ENCODE measurements at places on chromosomes 4 and X. TPM values are rescaled to one million over a fixed set of nuclear protein-coding genes. Genes with fewer than 3 reads are reported as not detected.

GRCh38 chrX:71660562-71661416 lies 6.6 kb upstream of the LOC101059915 start:
- no peak overlapping the region for H3K4me3 ChIP-seq
- H3K4me1 ChIP-seq = no peaks in the 10 kb centered on the region
- H3K27me3 ChIP-seq = no peaks in the 10 kb centered on the region
- H3K36me3 ChIP-seq = no peaks in the 10 kb centered on the region

- H3K4me3 ChIP-seq = peak overlapping the region; percentile 53
- H3K4me1 ChIP-seq = no peaks in the 10 kb centered on the region
- H3K27me3 ChIP-seq = no peaks in the 10 kb centered on the region
- DNase-seq = peak; percentile 78
These were observed 10.5 kb upstream of the ZCCHC13 start for GRCh38 chrX:74293343-74293946.

DNA sequence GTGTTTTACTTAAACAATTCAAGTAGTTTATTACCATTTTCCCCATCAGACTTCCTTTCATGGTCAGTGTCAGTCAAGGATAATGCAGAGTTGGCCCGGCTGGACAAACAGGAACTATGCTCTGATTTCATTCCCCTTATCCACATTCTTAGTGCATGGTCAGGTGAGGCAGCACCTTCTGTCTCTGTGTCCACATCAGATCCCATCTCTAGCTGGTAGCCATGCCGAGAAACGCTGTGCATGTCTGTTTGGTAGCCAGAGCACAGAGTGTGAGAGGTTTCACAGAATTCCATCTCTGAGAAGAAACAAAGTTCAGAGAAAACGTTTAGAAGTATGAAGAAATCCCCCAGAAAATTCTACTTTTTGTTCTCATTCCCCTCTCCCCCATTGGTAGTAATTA lies 423.7 kb upstream of the TEX13C start:
- no peaks in the 10 kb centered on the region for H3K27me3 ChIP-seq
- no peak for DNase-seq
- no peaks in the 10 kb centered on the region for H3K36me3 ChIP-seq
- H3K27ac ChIP-seq = no peak overlapping the region
- no peak overlapping the region for H3K4me3 ChIP-seq
- no peaks in the 10 kb centered on the region for H3K4me1 ChIP-seq

The EVC2 gene
- 15.4 TPM for total RNA-seq

GRCh38 chrX:151099001-151099400 lies 77.4 kb upstream of the GPR50 start:
- no peaks in the 10 kb centered on the region for H3K36me3 ChIP-seq
- no peak for DNase-seq
- H3K4me1 ChIP-seq = no peaks in the 10 kb centered on the region
- no peak overlapping the region for H3K27ac ChIP-seq

DNA sequence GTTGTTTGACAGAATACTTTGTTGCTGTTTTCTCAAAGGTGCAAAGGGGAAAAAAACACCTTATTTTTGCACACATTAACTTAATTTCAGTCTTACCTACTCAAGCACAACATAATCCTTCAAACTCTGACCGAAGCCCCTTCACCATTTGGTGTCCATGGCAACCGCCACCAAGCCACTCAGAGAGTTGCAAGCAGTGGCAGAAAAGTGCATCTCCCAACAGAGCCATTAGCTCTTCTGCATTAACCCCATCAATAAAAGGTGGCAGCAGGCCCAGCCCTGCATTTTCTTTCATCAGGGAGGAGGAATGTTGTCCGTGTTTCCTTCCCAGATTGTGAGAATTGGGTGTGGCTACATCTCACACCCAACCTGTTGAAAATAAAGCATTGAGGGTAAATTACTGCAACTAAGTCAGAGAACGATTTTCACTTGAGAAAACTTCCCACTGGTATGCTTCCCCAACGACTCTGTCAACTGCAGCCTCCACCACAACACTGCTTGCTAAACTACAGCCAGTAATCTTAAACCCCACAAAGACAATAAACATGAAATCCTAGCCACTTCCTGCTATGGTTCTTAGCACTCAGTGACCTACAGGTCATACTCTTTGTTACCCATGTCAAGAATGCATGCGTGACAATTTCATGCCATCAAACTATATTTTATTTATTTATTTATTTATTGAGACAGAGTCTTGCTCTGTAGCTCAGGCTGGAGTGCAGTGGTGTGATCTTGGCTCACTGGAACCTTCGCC lies 154.0 kb downstream of the GRIA3 start:
- no peak overlapping the region for H3K4me3 ChIP-seq
- no peaks in the 10 kb centered on the region for H3K4me1 ChIP-seq
- no peaks in the 10 kb centered on the region for H3K27me3 ChIP-seq
- no peak overlapping the region for H3K27ac ChIP-seq

The PAGE5 gene
- not detected for total RNA-seq

The TBC1D8B gene
- 9.3 TPM for total RNA-seq

GRCh38 chrX:12610079-12610478 lies 181.1 kb upstream of the PRPS2 start:
- no peak for DNase-seq
- no peaks in the 10 kb centered on the region for H3K4me1 ChIP-seq
- H3K27ac ChIP-seq = no peak overlapping the region
- no peaks in the 10 kb centered on the region for H3K36me3 ChIP-seq
- H3K27me3 ChIP-seq = no peaks in the 10 kb centered on the region
- H3K4me3 ChIP-seq = no peak overlapping the region

The REPS2 gene
- 68.4 TPM for total RNA-seq

- H3K4me1 ChIP-seq = no peaks in the 10 kb centered on the region
- no peak overlapping the region for H3K27ac ChIP-seq
- H3K36me3 ChIP-seq = no peaks in the 10 kb centered on the region
- H3K27me3 ChIP-seq = no peaks in the 10 kb centered on the region
These were observed 63.5 kb upstream of the WDR17 start for GRCh38 chr4:176002007-176002613.

The TMEM271 gene
- not detected for total RNA-seq

DNA sequence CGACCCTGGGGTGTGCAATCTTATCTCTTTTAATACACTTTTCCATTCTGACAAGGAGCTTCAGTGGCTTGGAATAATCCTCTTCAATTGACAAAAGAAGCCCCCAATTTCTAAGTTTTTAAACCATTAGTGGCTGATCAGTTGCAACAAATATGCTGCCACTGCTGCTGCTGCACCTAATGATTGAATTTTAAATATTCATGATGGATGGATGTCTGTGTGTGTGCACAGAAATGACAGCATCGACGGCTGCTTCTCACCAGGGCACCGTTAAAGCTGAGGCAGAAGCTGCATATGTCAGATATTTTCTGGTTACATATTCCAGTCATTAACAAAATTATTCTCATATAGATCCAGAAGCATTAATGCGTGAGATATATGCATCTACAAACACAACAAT lies 182.4 kb downstream of the MGST2 start:
- no peak overlapping the region for H3K27ac ChIP-seq
- H3K36me3 ChIP-seq = no peaks in the 10 kb centered on the region
- no peak overlapping the region for H3K4me3 ChIP-seq
- H3K27me3 ChIP-seq = no peaks in the 10 kb centered on the region
- H3K4me1 ChIP-seq = no peaks in the 10 kb centered on the region

The CACNA1F gene
- not detected for total RNA-seq

The FGD1 gene
- total RNA-seq = 10.9 TPM

The SPANXN3 gene
- total RNA-seq = not detected

GRCh38 chr4:8079031-8079885 lies 79.4 kb downstream of the ABLIM2 start:
- no peak overlapping the region for H3K4me3 ChIP-seq
- no peaks in the 10 kb centered on the region for H3K36me3 ChIP-seq
- H3K27ac ChIP-seq = no peak overlapping the region
- no peaks in the 10 kb centered on the region for H3K4me1 ChIP-seq
- H3K27me3 ChIP-seq = no peaks in the 10 kb centered on the region
- no peak for DNase-seq

DNA sequence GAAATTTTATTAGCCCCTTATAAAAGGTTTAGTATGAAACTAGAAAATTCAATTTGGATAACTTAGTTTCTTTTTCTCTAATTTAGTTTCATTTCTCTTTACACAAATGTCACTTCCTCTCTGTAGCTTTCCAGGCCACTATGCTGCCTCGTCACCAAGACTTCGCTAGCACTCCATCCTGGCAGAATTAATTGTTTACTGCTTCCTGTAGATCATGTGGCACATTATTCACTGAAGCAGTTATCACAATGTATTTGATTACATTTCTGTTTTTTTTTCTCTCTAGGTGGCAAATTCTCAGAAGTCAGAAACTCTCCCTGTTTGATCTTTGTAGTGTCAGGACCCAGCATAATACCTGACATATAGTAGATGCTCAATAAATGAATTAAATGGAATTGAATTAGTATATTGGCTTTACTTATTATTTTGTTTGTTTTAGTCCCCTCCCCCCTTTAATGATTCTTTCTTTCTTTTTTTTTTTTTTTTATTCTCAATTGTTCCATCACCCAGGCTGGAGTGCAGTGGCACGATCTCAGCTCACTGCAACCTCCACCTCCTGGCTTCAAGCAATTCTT lies 9.3 kb upstream of the SAT1 start:
- DNase-seq = no peak
- H3K27me3 ChIP-seq = no peaks in the 10 kb centered on the region
- H3K4me3 ChIP-seq = no peak overlapping the region
- no peak overlapping the region for H3K27ac ChIP-seq
- no peaks in the 10 kb centered on the region for H3K36me3 ChIP-seq
- no peaks in the 10 kb centered on the region for H3K4me1 ChIP-seq

DNA sequence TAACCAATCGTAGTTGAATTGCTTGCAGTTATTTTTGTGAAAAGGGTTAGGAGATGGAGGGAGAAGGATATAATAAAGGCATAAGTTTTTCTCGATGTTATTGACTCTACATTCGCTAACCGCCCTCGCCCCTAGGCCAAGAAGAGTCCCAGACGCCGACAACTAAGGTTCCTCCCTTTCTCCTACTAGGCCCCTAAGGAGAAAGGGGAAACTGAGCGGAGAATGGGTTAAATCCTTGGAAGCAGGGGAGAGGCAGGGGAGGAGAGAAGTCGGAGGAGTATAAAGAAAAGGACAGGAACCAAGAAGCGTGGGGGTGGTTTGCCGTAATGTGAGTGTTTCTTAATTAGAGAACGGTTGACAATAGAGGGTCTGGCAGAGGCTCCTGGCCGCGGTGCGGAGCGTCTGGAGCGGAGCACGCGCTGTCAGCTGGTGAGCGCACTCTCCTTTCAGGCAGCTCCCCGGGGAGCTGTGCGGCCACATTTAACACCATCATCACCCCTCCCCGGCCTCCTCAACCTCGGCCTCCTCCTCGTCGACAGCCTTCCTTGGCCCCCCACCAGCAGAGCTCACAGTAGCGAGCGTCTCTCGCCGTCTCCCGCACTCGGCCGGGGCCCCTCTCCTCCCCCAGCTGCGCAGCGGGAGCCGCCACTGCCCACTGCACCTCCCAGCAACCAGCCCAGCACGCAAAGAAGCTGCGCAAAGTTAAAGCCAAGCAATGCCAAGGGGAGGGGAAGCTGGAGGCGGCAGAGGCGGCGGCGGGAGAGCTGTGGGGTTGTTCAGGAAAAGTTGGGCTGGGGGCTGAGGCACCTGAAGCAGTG lies 5.9 kb downstream of the ATOH1 start:
- peaks cover 2% of the 10 kb centered on the region for H3K4me1 ChIP-seq
- no peak overlapping the region for H3K27ac ChIP-seq
- no peaks in the 10 kb centered on the region for H3K36me3 ChIP-seq
- H3K4me3 ChIP-seq = no peak overlapping the region

The IL13RA2 gene
- total RNA-seq = not detected

DNA sequence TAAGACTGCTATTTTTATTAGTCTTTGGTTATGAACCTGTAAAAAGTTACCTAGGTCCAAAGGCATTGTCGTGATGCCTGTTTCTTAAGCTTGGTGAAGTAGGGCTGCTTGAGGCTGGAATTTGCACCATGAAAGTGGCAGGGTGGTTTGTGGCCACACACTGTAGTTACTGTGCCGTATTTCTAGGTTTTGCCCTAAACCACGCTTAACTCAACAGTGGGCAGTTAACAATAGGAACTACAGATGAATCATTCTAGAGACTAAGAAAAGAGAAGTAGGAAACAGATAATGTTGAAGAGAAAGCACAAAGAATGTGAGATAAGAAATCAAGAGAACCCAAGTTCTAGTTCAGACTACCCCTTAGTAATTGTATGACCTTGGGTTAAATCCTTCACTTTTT lies 11.5 kb downstream of the ETNPPL start:
- no peak overlapping the region for H3K4me3 ChIP-seq
- no peaks in the 10 kb centered on the region for H3K36me3 ChIP-seq
- H3K4me1 ChIP-seq = no peaks in the 10 kb centered on the region
- no peaks in the 10 kb centered on the region for H3K27me3 ChIP-seq

DNA sequence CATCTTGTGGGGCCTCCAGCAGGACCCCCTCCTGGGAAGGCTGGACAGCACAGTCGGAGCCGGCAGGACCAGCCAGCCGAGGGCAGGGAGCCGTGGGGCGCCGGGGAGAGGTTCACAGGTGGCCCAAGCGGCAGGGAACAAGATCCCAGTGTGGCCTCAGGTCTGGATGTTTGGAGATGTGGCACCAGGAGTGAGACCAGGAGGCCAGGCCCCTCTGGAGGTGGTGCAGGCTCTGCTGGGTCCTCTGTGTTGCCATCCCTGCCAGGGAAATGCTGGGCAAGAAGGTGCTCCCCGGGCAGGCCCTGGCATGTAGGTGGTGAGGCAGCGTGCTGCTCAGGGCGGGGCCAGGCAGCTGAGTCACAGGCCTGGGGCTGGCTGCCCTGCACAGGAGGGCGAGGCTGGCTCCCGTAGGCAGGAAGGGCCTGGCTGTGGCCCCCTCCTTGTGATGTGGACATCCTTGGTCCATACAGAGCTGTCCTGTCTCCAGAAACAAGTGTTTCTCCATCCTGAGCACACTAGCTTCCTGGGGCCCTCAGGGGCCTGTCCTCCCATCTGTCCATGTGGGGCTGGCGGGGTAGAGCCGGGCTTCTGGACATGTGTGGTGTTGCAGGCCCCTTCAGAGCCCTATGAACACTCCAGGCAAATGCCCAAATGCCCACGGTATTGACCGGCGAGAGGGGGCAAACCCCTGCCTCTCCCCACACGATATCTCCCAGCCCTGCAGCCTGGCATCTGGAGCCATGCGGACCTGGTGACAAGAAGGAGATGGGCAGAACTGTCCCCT lies 4.8 kb upstream of the HGFAC start:
- H3K4me3 ChIP-seq = no peak overlapping the region
- no peaks in the 10 kb centered on the region for H3K27me3 ChIP-seq
- H3K27ac ChIP-seq = no peak overlapping the region

The NAA11 gene
- not detected for total RNA-seq

The EPHA5 gene
- not detected for total RNA-seq

DNA sequence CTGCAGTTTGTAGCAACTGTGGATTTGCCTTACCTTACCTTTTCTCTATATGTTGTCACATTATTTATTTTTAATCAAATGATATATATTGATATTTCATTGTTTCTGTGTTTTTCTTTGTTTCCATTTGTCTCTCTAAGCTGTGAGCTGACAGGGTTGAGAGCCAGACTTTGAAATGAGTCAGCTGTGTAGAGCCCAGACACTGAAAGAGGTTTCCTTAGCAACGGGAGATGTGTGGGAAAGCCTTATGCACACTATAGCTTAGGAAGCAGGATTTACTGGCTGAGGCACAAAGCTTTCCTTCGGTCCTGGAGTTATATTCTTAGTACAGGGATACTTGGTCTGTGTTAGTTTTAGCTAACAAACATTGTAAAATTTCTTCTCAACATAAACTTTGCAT lies 192.2 kb downstream of the FGF13 start:
- H3K36me3 ChIP-seq = no peaks in the 10 kb centered on the region
- no peak overlapping the region for H3K4me3 ChIP-seq
- H3K27me3 ChIP-seq = no peaks in the 10 kb centered on the region
- no peak for DNase-seq

GRCh38 chr4:8328866-8329559 lies 59.5 kb downstream of the HTRA3 start:
- H3K27ac ChIP-seq = no peak overlapping the region
- no peaks in the 10 kb centered on the region for H3K36me3 ChIP-seq
- DNase-seq = peak; percentile 5
- no peak overlapping the region for H3K4me3 ChIP-seq
- peaks cover 5% of the 10 kb centered on the region for H3K4me1 ChIP-seq

Measured in uterus (tissue), 4 donors.